ENCODE measurements at places on chromosomes 13 and 19. TPM values are rescaled to one million over a fixed set of nuclear protein-coding genes. Genes with fewer than 3 reads are reported as not detected.
A peak's percentile ranks its signal among the peaks of the same experiment; 100 is the strongest.

GRCh38 chr13:93948162-93948922 is 531.1 kb downstream of the DCT start:
- no peaks in the 10 kb centered on the region for H3K4me1 ChIP-seq
- no peak overlapping the region for H3K27ac ChIP-seq

PRTN3 gene
- total RNA-seq: not detected

PINLYP gene
- total RNA-seq: 2.8 TPM

DNA sequence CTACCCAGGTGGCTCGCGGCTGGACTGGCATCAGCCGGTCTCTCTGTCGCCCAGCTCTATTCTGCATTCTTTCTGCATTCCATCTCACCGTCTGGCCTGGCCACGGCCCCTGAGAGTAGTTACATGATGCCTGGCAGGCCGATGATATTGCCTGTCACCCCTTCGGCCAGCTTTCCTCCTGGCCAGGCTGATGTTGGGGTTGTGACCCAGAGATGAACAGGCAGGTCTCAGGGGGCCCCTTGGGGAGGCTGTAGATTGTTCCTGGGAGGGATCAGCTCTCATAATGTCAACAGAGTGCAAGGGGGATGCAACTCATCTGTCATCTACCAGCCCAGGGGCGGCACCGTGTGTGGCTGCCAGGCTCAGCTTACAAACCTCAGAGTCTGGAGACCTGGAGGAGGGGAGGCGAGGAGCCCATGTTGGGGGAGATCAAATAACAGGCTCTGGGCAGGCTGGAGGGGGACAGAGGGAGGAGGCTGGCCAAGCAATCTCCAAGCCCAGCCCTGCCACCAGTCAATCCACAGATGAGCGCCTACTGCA is 13.6 kb upstream of the FBXO17 start:
- no peaks in the 10 kb centered on the region for H3K4me1 ChIP-seq
- no peak for DNase-seq
- H3K36me3 ChIP-seq: no peaks in the 10 kb centered on the region
- no peak overlapping the region for H3K4me3 ChIP-seq
- H3K27me3 ChIP-seq: no peaks in the 10 kb centered on the region
- H3K27ac ChIP-seq: no peak overlapping the region

ZNF441 gene
- 37.1 TPM for total RNA-seq

ZNF83 gene
- total RNA-seq: 96.6 TPM

DNA sequence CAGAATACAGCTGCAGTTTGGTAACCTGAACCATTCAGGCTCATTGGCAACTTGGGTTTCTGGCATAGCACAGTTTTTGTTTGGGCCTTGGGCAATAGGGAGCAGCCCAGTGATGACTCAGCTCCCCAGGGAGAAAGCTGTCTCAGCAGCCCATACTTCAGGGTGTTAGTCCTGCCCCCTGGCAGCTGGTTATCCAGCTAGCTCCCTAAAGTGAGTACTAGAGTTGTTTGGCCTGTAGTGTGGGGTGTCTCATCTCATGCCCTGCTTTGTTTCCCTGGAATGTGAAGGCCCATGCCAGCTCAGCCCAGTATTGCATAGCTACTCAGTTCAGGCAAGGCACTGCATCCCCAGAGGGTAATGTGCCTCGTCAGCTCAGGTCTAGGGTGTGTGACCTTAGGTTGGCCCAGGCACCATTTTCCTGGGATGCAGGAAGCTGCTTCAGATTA is 18.2 kb upstream of the ZNF543 start:
- H3K4me1 ChIP-seq: no peaks in the 10 kb centered on the region
- no peak overlapping the region for H3K4me3 ChIP-seq
- no peak for DNase-seq

DNA sequence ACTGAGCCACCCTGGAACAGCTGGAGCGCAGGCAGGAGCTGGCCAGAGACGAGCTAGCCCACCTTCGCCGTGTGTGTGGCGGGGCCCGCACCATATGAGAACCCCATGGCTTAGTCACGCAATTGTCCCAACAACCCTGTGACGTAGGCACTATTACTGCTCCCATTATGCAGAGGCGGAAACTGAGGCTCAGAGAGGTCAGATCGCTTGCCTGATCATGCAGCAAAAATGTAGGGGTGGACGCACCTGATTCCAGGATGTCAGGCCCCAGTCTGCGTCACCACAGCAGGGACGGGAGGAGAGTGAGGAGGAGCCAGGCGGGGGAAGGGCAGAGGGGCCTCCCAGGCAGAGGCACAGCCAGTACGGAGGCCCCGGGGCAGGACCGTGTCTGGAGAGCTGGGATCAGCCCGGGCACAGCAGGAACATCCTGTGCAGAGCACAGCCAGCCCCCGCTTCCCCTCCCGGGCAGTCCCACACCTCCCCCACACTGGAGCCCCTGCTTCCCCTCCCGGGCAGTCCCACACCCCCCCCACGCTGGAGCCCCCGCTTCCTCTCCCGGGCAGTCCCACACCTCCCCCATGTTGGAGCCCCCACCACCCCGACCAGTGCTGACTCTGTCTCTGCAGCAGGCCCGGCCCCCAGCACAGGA is 16.7 kb downstream of the PIP5K1C start:
- DNase-seq: no peak
- H3K27me3 ChIP-seq: no peaks in the 10 kb centered on the region
- H3K4me1 ChIP-seq: no peaks in the 10 kb centered on the region
- no peak overlapping the region for H3K27ac ChIP-seq
- H3K36me3 ChIP-seq: no peaks in the 10 kb centered on the region

- no peaks in the 10 kb centered on the region for H3K27me3 ChIP-seq
- peaks cover 88% of the 10 kb centered on the region for H3K36me3 ChIP-seq
- no peaks in the 10 kb centered on the region for H3K4me1 ChIP-seq
- H3K4me3 ChIP-seq: no peak overlapping the region
- no peak for DNase-seq
Observed at GRCh38 chr19:13920940-13921747, 15.1 kb downstream of the CC2D1A start.

LMTK3 gene
- total RNA-seq: 17.3 TPM

DNA sequence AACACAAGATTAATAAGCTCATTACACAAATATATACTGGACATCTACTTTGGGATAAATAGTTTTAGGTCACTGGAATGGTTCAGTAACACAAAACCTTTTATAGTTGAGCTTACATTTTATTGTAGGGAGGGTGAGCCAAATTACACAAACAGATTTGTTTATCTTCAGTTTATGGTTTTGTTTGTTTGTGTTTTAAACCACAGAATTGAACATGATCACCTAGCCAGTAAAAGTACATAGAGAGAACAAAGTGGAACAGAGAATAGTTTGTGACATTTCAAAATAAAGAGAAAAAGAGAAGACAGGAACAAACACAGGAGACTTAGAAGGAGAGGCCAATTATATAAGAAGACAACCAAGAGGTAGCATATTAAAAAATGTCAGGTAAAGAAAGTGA is 1930.2 kb upstream of the PCDH20 start:
- no peaks in the 10 kb centered on the region for H3K27me3 ChIP-seq
- DNase-seq: no peak
- H3K36me3 ChIP-seq: no peaks in the 10 kb centered on the region
- H3K4me3 ChIP-seq: no peak overlapping the region
- no peaks in the 10 kb centered on the region for H3K4me1 ChIP-seq

FFAR1 gene
- 0.66 TPM for total RNA-seq

ZNF345 gene
- 3.0 TPM for total RNA-seq

- H3K36me3 ChIP-seq: no peaks in the 10 kb centered on the region
- no peaks in the 10 kb centered on the region for H3K27me3 ChIP-seq
- H3K4me3 ChIP-seq: peak overlapping the region; percentile 30
- DNase-seq: no peak
Observed at GRCh38 chr13:106472621-106473020, 62.8 kb downstream of the EFNB2 start.

CEBPA gene
- total RNA-seq: 160 TPM

DNA sequence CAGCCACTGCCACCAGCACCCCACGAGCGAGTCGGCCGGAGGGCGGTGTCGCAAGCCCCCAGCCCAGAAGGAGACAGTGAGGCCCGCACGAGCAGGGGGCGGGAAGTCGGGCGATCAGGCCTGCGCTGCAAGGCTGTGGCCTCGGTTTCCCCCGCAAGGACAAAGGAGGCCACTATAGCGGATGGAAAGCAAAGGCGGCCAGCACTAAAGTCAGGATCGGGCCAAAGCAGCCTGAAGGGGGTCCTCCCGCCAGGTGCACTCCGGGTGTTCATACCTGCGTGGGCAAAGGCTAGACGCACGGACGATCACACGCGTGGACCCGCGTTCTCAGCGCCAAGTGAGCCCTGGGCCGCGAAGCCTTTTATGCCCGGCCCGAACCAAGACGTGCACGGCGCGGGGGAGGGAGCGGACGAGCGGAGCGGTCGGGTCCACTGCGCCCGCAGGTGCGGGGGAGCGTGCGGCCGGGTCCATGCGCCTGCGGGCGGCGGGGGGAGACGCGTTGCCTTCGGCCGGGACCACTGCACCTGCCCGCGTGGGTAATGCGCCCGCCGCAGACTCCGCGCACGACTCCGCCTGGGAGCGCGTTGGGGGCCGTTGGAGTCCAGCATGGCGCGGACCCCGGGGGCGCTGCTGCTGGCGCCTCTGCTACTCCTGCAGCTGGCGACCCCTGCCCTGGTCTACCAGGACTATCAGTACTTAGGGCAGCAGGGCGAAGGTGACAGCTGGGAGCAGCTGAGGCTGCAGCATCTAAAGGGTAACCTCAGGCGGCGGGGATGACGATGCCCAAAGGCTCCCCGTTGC is at the start of the genes PRDX2 and THSD8:
Gene PRDX2, minus strand, starts transcription at position 335 of the 801 bp plus-strand sequence. CDS start 539 bp downstream, outside the sequence.
Gene THSD8, plus strand, starts transcription at position 604 of the 801 bp plus-strand sequence. Its CDS starts 3 bp downstream, at position 607.
- H3K4me3 ChIP-seq: peak within 1 kb of the TSS; percentile 86
- no peaks in the 10 kb centered on the region for H3K27me3 ChIP-seq
- peaks cover 4% of the 10 kb centered on the region for H3K4me1 ChIP-seq
- peaks cover 21% of the 10 kb centered on the region for H3K36me3 ChIP-seq
- peak; percentile 91 for DNase-seq

GRCh38 chr13:109939180-109939579 is 152.8 kb upstream of the IRS2 start:
- no peak for DNase-seq
- no peaks in the 10 kb centered on the region for H3K36me3 ChIP-seq
- H3K27me3 ChIP-seq: no peaks in the 10 kb centered on the region
- no peak overlapping the region for H3K27ac ChIP-seq
- no peak overlapping the region for H3K4me3 ChIP-seq

SAFB2 gene
- total RNA-seq: 59.5 TPM

DNA sequence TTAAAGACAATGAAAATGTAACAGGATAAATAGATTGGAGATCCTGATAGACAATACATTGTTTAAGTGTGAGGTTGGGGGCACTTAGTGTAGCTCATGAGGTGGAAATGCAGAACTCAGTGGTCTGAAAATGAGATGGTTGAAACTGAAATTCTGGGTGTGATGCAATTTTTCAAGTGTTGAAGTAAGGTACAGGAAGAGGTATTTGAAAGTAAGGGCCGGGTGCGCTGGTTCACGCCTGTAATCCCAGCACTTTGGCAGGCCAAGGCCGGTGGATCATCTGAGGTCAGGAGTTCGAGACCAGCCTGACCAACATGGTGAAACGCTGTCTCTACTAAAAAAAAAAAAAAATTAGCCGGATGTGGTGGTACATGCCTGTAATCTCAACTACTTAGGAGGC is 113.0 kb downstream of the UFM1 start:
- DNase-seq: no peak
- no peaks in the 10 kb centered on the region for H3K4me1 ChIP-seq
- no peak overlapping the region for H3K27ac ChIP-seq
- H3K27me3 ChIP-seq: no peaks in the 10 kb centered on the region

DNA sequence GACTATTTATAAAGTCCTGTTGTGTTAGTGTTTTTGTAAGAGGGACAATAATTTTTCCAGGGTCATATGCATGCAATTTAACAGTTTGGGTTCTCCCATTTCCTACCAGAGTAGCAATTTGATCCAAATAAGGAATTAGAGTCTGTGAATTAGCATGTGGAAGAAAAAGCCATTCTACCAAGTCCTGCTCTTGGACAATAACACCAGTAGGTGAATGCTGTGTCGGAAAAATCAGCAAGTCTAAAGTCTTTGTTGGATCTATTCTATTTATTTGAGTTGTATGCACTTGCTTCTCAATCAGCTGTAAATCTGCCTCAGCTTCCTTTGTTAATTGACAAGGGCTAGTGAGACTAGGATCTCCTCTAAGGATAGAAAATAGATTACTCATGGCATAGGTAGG is 21.4 kb upstream of the IL17D start:
- no peak overlapping the region for H3K27ac ChIP-seq
- DNase-seq: no peak
- no peaks in the 10 kb centered on the region for H3K4me1 ChIP-seq
- H3K36me3 ChIP-seq: no peaks in the 10 kb centered on the region

GRCh38 chr19:6632002-6632621 is 37.8 kb downstream of the TNFSF14 start:
- H3K4me1 ChIP-seq: no peaks in the 10 kb centered on the region
- no peaks in the 10 kb centered on the region for H3K27me3 ChIP-seq
- H3K36me3 ChIP-seq: no peaks in the 10 kb centered on the region
- no peak overlapping the region for H3K4me3 ChIP-seq
- H3K27ac ChIP-seq: no peak overlapping the region

KISS1R gene
- total RNA-seq: not detected

DNA sequence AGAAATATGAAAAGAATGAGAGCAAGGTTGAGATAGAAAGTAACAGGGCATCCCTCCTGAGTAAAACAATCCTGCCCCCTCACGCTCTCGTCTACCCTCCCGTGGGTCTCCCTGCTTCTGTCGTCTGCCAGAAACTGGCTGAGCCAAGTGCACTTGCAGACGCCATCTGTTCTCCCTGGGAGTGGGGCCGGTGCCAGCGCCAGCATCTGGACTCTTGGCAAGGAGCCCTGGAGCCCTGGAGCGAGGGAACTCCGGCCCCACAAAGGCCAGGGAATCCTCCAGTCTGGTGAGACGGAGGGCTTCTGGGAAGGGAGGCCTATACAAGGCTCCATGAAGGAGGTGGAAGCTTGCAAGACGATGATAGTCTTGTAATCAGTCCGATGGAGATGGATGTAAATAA is 2.3 kb upstream of the TMEM91 start:
- H3K4me1 ChIP-seq: no peaks in the 10 kb centered on the region
- no peak overlapping the region for H3K4me3 ChIP-seq
- H3K27ac ChIP-seq: peak overlapping the region; percentile 0
- DNase-seq: peak; percentile 75
- H3K27me3 ChIP-seq: no peaks in the 10 kb centered on the region

UGGT2 gene
- 29.9 TPM for total RNA-seq

DNA sequence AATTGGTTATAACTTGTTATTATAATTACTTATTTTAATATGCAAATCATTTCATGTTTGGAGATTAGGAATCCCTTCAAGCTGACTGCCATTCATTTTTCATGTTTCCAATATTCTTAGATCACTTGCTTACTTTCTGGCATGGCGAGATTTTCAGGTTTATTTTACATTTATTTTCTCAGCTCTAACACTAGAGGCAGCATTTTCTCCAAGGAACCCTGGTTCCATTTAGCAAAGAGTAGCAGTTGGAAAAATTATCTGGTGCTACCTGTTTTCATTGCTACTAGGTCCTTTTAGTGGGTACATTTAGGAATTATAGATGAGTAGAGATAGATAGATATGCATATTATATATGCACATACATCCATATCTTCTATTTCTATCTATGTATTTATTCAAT is 90.9 kb upstream of the TRPC4 start:
- H3K4me1 ChIP-seq: no peaks in the 10 kb centered on the region
- no peak for DNase-seq
- no peak overlapping the region for H3K27ac ChIP-seq
- no peak overlapping the region for H3K4me3 ChIP-seq

- H3K27ac ChIP-seq: no peak overlapping the region
- no peaks in the 10 kb centered on the region for H3K27me3 ChIP-seq
- no peaks in the 10 kb centered on the region for H3K36me3 ChIP-seq
- DNase-seq: no peak
- H3K4me1 ChIP-seq: no peaks in the 10 kb centered on the region
- no peak overlapping the region for H3K4me3 ChIP-seq
Observed at GRCh38 chr13:43876366-43876765, 3.2 kb downstream of the CCDC122 start.

GNA15 gene
- 1.2 TPM for total RNA-seq

SLC25A41 gene
- not detected for total RNA-seq
